ENCODE measurements at places on chromosomes 5 and 9.

DNA sequence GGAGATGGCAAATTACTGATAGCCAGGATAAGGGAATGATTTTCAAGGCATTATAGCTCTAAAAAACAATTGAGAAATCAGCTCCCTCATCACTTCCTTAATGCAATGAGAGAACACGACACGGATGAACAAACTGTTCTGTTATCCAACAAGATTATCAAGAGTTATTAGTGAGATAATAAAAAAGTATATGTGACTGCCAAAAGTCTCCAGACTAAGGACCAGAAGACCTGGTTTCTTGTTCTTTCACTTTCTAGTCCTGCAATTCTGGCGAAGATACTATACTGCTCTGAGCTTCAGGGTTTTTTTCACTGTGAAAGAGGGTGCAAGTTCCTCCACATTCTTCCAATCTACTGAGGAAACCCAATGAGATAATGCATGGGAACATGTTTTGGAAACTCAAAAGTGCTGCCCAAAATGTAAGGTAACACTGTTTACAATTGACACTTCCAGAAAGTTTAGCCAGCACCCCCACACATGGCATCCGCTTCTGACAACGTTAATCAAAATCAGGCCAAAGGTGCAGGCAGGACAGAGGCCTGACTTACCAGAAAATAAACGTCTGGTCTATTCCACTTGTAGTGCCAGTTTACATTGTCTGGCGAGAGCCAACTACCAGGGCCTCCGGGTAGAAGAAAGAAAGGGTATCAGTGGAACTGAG, 254.2 kb downstream of the DOCK8 start:
- no peak for DNase-seq

- no peak for DNase-seq
Observed at GRCh38 chr5:43785198-43785597, 182.2 kb downstream of the NNT start.

- no peak for DNase-seq
Observed at GRCh38 chr5:73757416-73757815, 131.4 kb downstream of the ARHGEF28 start.

DNA sequence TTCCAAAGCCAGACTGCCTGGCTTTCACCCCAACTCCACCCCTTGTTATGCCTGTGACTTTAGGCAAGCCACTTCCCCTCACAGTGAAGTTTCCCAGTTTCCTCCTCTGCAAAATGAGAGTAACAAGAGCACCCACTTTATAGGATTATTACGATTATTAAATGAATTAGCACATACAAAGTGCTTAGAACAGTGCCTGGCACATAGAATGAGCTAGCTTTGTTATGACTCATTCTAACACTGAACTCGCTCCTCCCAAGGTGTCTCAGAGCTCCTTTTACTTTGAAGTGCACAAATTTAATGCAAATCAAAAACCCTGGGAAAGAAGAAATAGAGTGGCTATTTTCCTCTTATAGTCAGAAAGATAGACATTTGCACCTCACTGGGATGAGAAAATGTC, 34.3 kb downstream of the DNAH5 start:
- no peak for DNase-seq

GRCh38 chr5:159478950-159479349, 148.7 kb upstream of the IL12B start:
- no peak for DNase-seq

DNA sequence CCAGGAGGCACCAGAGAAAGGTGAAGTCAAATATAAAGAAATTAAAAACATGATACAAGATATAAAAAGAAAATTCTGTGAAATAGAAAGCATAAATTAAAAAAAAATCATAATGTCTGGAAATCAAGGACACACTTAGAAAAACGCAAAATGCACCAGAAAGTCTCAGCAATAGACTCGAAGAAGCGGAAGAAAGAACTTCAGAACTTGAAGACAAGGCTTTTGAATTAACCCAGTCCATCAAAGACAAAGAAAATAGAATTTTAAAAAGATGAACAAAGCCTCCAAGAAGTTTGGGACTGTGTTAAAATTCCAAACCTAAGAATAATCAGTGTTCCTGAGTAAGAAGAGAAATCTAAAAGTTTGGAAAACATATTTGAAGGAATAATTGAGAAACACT, 168.3 kb downstream of the PRR16 start:
- no peak for DNase-seq

DNA sequence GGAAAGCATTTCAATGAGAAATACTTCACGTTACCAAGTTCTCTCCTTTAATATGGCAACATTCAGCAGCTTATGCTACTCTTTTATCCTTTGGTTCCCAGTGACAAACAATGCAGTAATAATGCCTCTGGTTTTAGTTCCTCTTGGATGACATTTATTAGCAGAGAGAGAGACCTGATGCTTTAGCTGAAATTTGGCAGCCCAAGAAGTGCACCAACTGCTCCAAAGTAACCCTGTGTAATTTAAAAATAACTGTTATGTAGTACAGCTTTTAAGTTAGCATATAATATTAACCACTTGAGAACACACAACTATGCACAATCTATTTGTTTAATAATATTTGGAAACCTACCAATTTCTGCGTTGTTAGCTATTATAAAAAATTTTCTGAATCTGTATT, 21.8 kb downstream of the PANK3 start:
- DNase-seq = no peak

DNA sequence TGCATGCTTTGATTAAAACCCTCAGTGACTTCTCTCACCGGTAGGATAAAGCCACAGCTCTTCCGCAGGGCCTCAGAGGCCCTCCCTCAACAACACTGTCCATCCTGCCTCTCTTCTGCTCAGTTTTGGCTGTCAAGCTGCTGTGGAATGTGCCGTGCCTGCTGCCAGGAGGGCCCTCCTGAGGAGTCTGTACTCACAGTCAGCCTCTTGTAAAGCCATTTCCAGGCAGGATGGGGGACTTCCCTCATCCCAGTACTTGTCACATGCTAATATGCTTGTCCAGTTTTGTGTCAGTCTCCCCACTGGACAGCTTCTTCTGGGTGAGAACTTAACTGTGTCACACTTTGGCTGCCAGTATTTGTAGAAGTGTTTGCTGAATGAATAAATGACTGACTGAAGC, 13.9 kb upstream of the DDX41 start:
- no peak for DNase-seq

DNA sequence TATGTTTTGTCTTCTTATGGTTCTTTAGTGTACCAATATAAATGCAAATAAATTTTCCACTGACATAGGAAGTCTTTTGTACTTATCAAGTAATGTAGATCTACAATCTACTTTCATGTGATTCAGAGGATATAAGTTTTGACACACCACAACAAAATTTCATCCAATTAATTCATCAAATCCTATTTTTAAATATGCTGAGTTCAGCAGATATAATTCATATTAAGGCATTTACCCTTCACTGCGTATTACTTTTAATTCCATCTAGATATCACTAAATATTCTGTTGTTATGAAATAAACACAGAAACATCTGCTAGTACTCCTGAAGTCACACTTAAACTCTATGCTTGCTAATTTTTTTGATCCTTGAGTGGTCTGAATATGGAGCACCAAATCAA, 19.8 kb upstream of the ZNF354A start:
- DNase-seq = no peak

Measured in cortex of kidney (tissue), 1 donor.